ENCODE measurements at places on chromosomes 4 and X.

GRCh38 chrX:30910124-30910860 lies 21.2 kb upstream of the TAB3 start:
- no peak for DNase-seq

- no peak for DNase-seq
These were observed 34.5 kb upstream of the TLR2 start for GRCh38 chr4:153649572-153649991.

GRCh38 chr4:113147498-113148111 lies 98.2 kb downstream of the ANK2 start:
- DNase-seq: no peak

GRCh38 chr4:90572996-90573395 lies 445.8 kb downstream of the CCSER1 start:
- no peak for DNase-seq

- no peak for DNase-seq
These were observed 140.5 kb downstream of the ASB9 start for GRCh38 chrX:15129412-15129811.
